GM12892 (cell line): ENCODE measurements at places on chromosomes 7 and 10.

- DNase-seq = no peak
Observed at GRCh38 chr7:2215851-2216250, 16.9 kb downstream of the MAD1L1 start.

DNA sequence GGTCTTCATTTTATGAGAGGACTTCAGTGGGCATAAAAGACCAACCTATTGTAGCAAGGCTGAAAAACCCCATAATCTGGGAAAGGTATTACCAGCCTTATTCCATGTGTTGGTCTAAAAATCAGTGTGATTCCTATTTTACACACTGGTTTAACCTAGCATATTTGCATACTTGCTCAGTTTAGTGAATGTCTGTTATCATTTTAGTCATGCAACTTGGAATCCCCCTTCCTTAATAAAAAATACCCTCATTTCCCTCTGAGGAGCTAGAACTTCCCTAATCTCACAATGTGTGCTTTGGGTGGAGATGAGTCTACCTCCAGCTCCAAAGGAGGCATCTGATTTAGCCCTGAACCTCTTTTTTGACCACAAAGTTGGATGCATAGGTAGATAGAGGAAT, 312.8 kb upstream of the SORCS1 start:
- no peak for DNase-seq

- DNase-seq = no peak
Observed at GRCh38 chr7:75740846-75741497, 2.2 kb upstream of the HIP1 start.

GRCh38 chr10:3548076-3548475, 236.9 kb downstream of the KLF6 start:
- no peak for DNase-seq

DNA sequence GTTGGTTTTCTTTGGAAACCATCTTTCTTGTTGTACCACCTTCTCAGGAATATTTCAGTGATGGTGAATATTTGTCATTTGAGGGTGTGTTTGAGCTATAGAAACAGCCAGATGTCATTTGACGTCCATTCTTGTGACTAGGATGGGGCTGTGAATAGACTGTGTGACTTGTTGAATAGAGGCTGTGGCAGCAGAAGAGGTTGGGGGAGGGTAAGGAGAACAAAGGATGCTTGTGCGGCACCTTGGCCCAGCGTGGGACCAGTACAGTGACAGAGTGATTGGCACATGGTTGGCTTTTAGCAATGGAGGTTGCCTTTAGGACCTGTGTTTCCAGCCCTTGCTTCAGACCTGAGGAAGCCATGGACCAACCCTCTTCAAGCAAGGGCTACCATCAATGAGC, 11.3 kb downstream of the DMBT1 start:
- DNase-seq = no peak

DNA sequence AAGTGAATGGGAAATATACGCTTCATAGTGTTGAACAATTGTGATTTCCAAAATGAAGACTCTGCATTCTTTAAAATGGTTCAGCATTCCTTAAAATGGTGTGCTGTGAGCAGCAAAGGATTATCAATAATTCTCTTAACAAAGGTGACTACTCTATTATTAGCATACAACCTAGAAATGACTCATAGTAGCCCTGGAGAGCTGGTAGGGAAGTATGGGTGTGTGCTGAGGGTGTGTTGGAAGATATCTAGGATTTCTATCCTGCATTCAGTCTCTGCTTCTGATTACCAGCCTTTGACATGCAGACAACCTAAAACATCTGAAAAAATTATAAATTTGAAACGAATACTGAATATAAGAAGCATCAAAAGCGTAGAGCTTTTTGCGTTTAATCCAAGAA, 72.5 kb downstream of the SEMA3D start:
- no peak for DNase-seq

- DNase-seq = no peak
Observed at GRCh38 chr10:97378933-97379921, 21.9 kb downstream of the RRP12 start.

DNA sequence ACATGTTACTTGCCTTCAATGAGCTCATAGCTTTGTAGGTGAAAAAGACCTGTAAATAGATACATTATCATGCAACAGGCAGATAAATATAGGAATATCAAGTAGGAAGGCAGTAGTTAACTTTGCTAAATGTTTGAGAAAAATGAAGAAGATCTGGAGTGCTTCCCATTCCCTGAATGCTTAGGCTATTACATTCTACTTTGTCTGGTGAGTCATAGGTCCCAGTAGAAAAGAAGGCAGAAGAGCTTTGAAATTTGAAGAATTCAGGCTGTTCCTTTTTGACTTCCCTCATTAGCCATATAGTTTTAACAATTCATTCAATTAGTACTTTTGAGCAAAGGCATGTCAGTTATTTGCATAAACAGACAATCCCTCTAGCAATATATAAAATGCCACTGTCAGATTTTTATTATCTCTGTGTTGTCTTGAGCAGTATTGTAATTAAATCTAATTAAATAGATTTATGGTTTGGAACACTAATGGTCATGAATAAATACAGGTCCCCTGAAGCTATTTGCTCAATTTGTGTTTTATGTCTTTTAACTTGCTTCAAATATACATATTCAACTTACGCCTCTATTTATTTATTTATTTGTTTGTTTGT, 875.0 kb downstream of the REEP3 start:
- no peak for DNase-seq

GRCh38 chr7:129163875-129164544, 19.5 kb downstream of the TSPAN33 start:
- no peak for DNase-seq

GRCh38 chr7:67422601-67423000, 426.0 kb downstream of the TYW1 start:
- DNase-seq = no peak

GRCh38 chr7:159195946-159196345, 51.3 kb upstream of the VIPR2 start:
- DNase-seq = no peak

DNA sequence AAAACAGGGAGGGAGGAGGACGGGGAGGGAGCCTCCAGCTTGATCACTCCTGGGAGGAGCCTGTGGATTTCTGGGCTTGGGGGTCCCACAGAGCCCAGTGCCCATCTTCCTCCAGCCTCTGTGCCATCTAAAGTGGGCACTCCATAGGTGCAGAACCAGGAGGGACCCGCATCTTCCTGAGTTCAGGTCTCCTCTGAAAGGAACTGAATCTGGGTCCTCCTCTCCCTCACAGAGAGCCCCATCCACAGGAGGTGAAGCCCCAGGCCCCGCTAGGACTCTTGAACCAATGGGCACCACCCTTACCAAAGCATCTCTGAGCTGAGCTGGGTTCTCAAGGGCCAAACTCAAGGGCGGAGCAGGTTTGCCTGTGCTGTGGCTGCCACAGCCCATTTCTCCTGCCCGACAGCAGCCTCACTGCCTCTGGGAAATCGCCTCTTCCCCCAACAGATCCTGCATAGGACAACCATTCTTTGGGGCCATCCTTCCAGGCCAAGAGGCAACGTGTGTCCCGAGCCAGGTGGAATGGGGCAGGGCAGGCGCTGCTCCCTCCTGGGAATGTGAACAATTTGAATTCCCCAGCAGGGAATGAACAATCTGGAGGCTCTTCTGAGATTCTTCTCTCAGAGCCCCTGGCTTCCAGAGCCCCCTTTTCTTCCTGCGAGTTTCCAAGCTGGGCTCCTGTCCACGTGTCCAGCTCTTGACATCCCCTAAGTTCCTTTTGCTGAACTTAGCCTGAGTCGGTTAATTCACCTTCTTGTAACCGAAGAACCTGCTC, 411.0 kb upstream of the FOXK1 start:
- DNase-seq = no peak

DNA sequence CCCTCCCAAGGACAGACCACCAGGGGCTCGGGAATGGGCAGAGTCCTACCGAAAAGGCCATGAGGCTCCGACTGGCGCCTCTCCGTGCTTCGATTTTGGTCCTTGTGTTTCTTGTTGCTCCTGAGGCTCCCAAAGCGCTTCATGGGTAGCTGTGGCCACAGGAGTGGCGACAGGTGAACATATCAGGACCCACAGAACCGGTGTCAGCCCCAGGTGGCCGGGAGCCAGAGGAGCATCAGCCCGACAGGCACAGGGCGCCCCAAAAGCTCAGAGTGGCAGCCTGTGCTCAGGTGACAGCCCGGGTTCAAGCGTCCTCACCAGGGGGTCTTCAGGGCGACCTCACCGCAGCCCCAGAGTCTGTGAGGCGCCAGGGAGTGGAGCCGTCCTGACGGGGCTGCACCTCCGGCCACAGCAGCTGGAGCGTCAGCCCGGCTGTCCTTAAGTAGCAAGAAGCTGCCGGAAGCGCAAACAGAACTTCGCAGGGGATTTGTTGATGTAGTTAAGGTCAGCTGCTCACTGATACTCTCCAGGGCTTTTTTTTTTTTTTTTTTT, 141.0 kb downstream of the PRKAG2 start:
- no peak for DNase-seq

DNA sequence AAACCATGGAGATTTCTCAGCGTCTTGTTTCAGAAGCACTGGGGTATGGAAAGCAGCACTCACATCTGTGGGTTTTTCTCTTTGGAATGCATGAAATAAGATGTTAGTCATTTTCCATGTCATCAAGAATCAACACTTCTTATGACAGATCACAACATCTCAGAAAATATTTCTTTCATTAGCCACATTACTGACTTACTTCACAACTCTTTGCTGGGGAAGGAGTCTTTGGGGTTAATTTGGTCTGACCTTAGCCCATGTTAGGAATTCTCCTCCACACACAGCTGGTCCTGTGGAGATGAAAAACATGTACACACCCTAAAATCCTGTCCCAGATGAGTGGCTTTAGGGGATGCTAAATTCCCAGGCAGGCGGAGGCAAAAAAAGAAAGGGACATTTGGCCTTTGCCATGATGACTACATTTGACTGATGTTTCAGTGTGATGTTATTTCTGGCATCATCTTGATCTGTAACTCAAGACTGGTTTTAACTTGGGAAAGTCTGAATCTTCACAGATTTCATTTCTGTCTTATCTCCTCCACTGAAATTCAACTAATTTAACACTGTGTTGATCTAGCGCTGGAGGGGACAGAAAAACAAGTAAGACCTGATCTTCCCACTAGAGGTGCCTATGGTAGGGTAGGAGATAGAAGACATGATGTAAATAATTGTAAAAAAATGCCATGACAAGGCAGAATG, 363.2 kb downstream of the PRPF18 start:
- DNase-seq = no peak

GRCh38 chr7:148264933-148265557, 325.5 kb upstream of the C7orf33 start:
- DNase-seq = no peak

- no peak for DNase-seq
Observed at GRCh38 chr10:76026176-76026771, 594.9 kb downstream of the LRMDA start.

DNA sequence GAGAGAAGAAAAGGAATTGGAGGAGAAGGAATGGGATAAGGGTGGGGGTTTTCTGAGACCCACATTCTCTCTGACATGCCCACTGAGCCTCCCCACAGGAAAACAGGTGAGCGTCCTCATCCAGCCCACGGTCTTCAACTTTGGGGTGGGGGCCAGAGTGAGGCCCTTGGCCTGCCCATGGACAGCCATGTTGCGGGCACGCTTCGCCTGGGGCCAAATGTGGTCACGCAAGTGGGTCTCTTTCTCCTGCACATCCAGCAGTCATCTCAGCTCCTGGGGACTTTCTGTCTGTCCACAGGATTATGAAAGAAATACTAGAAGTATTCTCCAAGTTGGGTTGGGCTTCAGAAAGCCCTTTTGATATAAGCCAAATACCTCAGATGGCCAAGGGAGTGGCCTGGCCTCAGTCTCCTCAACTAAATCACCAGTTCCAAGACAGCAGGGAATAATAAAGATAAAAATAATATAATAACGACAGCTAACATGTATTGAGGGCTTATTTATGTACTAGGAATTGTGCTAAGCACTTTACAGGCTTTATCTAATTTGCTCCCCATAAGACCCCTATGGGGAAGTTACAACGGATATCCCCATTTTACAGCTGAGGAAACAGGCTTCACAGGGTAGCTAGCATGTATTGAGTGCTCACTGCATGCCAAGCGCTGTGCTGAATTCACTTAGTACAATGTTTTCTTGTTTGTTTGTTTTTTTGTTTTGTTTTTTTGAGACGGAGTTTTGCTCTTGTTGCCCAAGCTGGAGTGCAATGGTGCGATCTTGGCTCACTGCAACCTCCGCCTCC, 57.2 kb upstream of the LBX1 start:
- no peak for DNase-seq

DNA sequence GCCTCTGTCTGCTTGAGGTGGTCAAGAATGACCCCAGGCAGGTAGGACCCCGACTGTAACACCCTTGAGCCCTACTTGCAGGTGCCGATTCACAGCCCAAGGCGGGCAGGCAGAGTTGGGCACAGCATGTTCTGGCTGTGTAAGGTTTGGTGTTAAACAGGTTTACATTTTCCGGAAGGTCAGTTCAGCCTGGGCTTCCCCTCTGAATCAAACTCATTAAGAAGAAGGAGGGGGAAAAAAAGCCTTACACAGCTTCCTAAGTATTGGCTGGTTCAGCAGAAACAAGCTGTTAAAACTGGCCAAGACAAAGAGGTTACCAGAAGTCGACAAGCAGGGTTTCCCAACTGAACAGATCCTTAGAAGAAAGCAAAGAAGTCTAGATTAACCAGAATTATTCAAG, 132.7 kb downstream of the PRPF18 start:
- no peak for DNase-seq

GRCh38 chr7:29140873-29141468, 5.4 kb downstream of the CPVL start:
- no peak for DNase-seq

DNA sequence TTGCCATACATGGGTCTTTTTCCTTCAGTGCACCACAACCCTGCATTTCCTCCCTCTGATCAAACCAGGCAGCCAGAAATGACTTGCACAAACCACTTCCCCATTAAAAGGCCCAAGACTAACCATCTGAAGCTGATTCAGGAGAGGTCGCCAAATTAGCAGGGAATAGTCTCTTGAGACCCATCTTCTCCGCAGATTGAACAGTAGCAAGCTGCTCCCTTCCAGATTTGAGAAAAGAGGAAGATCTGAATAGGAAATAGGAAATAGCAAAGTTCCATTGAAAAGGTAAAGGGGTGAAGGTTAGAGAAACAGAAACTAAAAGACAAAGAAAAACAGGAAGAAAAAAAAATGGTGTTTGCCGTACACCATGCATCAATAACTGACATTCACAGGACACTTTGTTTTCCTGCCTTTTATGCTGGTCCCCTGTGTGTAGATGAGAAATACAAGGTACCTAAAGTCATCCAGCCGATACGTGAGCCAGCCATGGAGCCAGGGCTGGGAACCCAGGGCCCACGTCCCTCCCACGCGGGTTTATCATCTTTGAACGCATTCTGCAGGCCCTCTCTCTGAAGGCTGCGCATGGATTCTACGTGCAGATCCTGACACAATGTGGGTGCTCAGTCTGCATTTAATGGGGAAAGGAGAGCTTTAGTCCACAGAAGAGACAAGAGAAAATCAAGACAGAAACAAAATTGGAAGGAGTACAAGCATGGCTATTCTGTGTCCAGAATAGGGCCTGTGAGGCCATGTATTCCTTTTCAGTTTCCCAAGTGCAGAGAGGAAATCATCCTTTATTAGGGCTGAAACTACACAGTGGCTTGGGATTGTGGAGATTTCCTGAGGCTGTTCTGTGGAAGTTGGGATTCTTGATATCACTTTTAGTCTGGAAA, 268.4 kb upstream of the NPVF start:
- DNase-seq = no peak

GRCh38 chr10:78441010-78441409, 407.3 kb downstream of the RPS24 start:
- no peak for DNase-seq
